CD8-positive, alpha-beta memory T cell (primary cell): ENCODE measurements at places on chromosomes 4 and X. TPM values are rescaled to one million over a fixed set of nuclear protein-coding genes. Genes with fewer than 3 reads are reported as not detected.

POU3F4 gene
- total RNA-seq: not detected

DNA sequence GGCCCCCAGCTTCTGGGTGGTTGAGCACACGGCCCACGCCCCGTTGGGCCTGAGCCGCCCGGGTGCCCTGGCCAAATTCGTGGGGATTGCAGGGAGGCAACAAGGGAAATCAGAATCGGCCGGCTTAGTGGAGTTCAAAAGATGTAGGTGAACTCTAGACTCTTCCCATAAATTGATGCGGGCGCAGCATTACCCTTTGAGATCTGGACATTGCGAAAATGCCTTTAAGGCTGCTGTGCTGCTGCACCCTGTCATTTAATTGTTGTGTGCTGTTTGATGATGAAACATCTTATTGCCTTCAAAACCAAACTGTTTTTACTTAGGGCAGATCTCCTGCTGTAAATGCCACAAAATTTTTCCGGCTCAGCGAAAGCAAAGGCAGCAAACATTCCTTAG, 409 bp upstream of the MPP1 start:
- H3K27ac ChIP-seq: peak overlapping the region; percentile 67
- no peaks in the 10 kb centered on the region for H3K36me3 ChIP-seq
- peak overlapping the region; percentile 47 for H3K4me3 ChIP-seq
- DNase-seq: no peak

GRCh38 chr4:155984106-155984797, 30.6 kb upstream of the CTSO start:
- no peak overlapping the region for H3K27ac ChIP-seq
- H3K27me3 ChIP-seq: no peaks in the 10 kb centered on the region
- no peaks in the 10 kb centered on the region for H3K4me1 ChIP-seq
- H3K36me3 ChIP-seq: no peaks in the 10 kb centered on the region
- H3K4me3 ChIP-seq: no peak overlapping the region
- DNase-seq: no peak

- H3K36me3 ChIP-seq: no peaks in the 10 kb centered on the region
- no peaks in the 10 kb centered on the region for H3K27me3 ChIP-seq
- no peak for DNase-seq
- no peaks in the 10 kb centered on the region for H3K4me1 ChIP-seq
Observed at GRCh38 chr4:177128306-177128705, 181.4 kb upstream of the NEIL3 start.
